AG10803 (cell line): ENCODE measurements at places on chromosomes 11 and 22.

GRCh38 chr22:21714059-21714770 lies 21.4 kb downstream of the YPEL1 start:
- DNase-seq, result no peak

- no peak for DNase-seq
Measured at GRCh38 chr11:12251666-12252560, 125.5 kb upstream of the PARVA start.

GRCh38 chr11:79062814-79063762 lies 377.7 kb downstream of the TENM4 start:
- DNase-seq, result no peak

GRCh38 chr11:76462317-76462716 lies 17.5 kb downstream of the EMSY start:
- DNase-seq, result no peak
